ENCODE measurements at places on chromosomes 12 and 14.

DNA sequence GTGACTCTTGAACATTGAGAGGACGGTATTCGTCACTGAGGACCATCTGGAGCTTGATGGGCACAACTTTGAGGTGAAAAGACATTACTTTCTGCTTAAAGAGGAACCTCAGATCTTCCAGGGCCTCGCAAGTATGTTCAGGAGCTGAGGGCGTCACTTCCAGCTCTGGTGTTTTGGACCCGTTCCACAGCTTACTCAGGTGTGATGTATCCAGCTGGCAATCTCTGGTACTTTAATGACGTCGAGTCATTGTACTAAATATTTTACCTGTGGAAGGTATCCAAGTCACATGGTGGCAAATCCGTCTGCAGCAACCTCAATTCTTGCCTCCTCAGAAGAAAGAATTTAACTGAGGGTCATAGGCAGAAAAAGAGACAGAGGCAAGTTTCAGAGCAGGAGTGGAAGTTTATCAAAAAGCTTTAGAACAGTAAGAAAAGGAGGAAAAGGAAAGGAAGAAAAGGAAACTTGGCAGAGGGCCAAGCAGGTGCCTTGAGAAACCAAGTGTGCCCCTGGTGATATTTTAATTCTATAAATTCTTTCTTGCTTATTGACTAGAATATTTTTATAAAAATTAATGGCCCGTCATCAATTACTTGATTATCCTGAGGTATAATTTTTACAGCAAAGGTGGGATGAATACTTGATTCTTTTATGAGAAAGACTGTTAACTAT lies 250.6 kb downstream of the AEBP2 start:
- no peak for DNase-seq

DNA sequence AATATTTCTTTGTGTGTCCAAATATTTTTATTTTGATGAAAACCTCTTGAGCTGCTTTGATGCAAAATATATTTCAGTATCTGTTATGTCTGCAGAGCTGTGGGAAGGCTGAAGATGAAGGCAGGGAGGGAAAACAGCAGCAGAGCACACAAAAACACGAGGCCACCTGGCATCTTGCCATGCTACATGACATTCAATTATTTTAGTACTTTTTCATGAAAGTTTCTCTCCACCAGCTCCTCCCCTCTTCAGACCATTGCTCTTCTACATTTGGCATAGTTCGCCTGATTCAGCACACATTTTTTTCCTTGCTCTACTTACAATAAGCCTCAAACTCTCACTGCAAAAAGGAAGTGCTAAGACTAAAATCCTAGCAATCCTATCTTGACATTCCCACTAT lies 4.6 kb upstream of the ALX1 start:
- DNase-seq = no peak

DNA sequence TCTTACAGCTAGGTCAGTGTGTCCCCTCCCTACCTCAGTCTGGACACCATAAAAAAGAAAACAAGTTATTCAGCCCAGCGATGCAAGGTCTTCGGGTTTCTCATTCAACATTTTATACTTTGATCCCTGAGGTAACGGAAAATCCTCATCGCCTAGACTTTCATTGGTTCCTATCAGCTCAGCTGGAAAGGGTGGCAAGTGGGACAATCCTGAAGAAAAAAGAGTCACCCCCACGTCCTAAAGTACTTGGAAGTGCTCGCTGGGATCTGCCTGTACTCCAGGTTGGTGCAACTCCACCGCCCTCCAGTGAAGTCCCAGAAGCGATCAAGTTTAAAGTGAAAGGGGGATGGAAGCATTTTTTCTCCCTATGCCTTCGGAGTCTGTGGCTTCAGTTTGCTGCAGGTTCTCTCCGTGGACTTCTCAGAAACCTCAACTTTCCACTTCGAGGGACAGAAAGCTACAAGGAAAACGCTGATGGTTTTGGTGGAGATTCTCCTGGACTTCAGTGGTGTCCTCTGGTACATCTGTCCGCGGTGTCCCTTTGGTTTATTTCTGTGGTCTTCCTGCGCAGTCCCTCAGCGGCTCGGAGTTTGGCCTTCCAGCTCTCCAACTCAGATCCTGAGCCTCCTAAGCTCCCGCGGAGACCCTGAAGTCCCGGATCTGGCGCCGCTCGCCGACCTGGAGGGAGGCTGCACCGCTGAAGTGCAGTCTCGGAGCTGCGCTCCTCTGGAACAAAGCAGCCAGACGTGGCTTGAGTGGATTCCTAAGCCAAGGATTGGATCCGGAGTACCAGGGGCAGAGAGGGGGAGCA lies 1.8 kb upstream of the LRFN5 start:
- no peak for DNase-seq

- no peak for DNase-seq
These were observed 77.8 kb downstream of the IFT43 start for GRCh38 chr14:76063327-76063726.

- DNase-seq = no peak
These were observed 8.0 kb downstream of the ITFG2 start for GRCh38 chr12:2820432-2820831.

DNA sequence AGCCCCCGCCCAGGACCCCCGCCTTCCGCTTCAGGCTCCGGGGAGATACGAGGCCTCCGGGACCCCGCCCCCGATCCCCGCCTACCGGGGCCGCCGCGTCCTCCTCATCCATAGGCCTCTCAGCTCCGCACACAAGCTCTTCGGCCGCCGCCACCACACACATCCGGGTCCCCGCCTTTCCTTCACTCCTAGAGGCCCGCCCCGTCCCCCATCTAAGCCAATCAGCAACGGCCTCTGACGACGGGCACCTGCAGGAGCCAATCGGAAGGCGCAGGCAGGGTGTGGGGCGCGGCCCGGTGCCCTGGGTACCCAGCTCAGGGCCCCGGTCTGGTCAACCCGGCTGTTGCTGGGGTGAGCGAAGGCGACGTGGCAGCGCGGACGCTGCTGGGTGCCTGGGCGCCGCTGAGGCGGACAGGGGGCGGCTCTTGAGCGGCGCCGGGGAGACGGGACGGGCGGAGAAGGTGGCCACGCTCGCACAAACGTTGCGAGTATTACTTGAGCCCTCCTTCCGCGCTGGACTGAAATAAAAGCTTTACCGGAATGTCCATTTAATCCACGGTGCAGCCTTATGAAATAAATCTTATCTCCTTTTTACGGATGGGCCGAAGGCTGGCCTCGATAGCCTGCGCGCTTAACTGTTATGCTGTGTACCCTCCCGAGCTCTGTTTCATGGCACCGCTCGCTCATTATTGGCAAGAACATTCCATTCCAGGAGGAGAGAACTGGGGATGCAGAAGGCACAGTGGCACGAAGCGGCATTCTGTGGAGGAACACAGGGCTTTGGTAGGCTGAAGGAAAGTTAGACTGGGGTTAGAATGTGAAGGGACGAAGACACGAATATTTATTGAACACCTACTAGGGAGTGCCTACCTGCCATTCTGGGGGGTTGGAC lies at the start of gene SPRYD3:
Gene SPRYD3, minus strand, starts transcription at position 165 of the 892 bp plus-strand sequence. Its CDS starts 57 bp downstream, at position 108.
- DNase-seq = peak; percentile 78

DNA sequence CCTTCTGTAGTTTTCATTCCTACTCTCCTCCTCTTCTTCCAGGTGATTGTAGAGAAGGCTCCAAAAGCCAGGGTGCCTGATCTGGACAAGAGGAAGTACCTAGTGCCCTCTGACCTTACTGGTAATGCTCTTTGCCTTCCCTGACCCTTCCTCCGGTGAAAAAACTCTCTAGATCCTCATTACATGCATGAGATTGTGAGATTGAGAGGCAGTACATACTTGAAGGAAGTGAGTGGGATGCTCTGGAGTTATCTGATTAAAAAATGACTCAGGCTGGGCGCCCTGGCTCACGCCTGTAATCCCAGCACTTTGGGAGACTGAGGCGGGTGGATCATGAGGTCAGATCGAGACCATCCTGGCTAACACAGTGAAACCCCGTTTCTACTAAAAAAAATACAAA lies 5.3 kb downstream of the GABARAPL1 start:
- no peak for DNase-seq

DNA sequence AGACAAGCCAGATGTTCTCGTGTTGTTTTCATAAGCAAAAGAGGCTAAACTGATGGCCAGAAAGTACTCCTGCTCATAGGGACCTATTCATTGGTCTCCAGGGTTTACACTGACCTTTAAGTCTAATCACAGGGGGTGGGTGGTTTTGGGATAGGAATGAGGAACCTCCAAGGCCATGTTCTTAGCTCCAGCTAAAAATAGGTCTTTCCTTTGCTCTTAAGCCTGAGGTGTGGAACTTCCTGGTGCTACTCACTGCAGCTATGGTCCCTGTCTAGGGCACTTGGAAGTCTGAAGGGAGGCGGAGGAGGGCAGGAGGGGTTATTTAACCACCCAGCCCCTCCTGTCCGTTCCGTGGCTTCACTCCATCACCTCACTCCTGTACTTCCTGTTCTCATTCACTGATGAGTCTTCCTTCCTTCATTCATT lies 18.6 kb downstream of the GPRC5A start:
- DNase-seq = no peak

DNA sequence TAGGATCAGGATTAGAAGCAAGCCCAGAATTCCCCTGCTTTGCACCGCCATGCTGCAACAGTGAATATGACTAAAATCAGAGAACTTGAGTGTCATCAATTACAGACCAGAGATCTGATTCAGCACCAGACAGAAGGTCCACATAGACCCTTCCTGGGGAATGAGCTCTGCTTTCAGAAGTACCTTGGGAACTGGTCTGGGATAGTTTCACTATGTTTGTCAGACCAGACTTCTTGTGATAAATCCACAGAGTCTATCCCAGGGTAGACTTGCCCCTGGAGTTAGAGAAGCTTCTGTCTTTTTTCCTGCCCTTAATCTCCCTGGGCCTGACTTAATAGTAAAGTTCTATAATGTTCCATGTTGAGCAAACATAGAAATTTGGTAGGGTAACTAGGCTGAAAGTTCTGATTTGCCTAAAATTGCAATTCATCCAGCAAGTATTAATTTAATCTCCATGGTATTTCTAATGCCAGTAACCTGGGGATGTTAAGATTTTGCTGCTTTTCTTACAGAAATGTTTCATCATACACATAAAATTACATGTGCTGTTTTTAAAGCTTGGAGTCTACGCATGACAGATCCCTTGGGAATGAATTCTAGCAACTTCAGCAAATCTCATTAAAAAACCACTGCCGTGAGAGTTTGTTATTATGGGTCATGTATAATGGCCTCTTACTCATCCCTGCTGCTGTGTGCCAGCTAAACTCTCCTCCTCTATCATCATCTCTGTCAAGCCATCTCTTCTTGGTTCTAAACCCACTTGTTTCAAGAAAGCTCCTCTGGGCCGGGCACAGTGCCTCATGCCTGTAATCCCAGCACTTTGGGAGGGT lies 61.3 kb upstream of the METAP2 start:
- DNase-seq = no peak

DNA sequence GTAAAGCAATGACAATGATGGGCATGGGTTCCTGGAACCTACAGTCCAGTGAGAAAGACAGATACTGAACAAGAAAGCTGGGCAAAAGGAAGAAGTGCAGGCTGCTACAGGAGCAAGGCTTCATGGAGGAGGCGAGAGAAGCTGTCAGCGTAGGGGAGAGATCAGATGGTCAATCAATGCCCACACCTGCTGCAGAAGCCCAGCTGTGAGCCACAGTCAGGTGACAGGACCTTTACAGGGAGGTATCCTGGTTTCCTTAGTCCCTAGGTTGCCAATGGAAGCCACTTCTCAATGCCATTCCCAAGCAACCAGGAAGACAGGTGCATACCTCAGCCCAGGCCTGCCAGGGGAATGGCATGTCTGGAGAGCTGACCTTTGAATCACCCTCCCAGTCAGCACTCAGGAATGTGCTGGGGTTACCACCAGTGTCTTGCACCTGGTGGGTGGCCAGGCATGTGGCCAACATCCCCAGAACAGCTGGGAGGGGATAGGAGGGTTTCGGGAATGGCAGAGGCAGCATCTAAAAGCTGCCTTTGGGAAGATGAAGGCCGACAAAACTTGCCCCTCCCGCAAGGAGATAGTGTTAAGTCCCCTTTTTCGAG lies 170.3 kb downstream of the TTC7B start:
- no peak for DNase-seq

DNA sequence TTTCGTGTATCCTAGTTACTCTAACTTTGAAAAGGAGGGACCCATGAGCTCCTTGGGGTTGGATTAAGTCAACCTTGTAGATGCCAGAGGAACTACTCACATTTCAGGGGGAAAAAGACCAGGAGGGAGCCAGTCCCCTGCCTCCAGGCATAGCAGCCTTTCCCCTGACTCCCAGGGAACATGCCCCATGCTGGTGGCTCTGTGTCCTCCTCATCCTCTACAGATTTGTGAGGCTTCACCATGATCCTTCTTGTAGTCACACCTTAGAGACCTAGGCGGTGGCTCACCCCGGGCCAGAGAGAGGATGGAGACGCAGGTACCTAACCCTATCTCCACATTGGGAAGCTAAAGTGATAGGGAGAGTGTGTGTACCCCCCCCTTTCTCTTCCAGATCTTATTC lies 16.0 kb upstream of the PPP1R1A start:
- no peak for DNase-seq

GRCh38 chr14:101369194-101369915 lies 191.9 kb upstream of the DIO3 start:
- DNase-seq = no peak

DNA sequence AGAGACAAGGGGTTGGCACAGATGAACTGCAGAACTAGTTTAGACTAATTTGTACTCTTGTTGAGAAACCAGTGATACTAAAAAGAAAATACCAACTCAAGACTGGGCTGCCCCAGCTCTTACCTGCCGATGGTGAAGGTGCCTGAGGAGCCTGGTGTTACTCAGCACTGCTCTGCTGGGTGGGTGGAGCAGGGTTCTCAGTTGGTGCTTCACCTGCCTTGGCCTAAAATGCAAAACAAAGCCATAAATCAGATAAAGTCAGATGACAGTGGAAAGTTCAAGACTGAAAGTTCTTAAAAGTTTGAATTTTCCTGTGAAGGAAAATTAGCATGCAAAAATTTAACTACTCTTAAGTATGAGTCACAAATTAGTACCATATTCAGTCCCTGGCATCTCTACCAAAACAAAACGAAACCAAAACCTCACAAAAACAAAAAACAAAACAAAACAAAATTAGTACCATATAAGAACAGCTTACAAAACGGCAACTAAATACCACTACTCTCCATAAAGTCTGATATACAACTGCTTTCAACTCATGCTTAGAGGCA lies 21.9 kb downstream of the YBX3 start:
- no peak for DNase-seq

DNA sequence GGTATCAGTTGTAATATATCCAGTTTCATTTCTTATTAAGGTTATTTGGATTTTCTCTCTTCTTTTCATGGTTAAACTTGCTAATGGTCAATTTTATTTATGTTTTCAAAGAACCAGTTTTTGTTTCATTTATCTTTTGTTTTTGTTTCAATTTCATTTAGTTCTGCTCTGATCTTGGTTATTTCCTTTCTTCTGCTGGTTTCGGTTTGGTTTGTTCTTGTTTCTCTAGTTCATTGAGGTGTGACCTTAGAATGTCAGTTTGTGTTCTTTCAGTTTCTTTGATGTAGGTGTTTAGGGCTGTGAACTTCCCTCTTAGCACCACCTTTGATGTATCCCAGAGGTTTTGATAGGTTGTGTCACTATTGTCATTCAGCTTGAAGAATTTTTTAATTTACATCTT lies 145.6 kb upstream of the SLCO1B1 start:
- DNase-seq = no peak

All from Panc1 (cell line).